ENCODE measurements at places on chromosomes 6 and 20.
A peak's percentile ranks its signal among the peaks of the same experiment; 100 is the strongest.

- DNase-seq = no peak
Observed at GRCh38 chr6:109879521-109879920, 98.6 kb upstream of the GPR6 start.

DNA sequence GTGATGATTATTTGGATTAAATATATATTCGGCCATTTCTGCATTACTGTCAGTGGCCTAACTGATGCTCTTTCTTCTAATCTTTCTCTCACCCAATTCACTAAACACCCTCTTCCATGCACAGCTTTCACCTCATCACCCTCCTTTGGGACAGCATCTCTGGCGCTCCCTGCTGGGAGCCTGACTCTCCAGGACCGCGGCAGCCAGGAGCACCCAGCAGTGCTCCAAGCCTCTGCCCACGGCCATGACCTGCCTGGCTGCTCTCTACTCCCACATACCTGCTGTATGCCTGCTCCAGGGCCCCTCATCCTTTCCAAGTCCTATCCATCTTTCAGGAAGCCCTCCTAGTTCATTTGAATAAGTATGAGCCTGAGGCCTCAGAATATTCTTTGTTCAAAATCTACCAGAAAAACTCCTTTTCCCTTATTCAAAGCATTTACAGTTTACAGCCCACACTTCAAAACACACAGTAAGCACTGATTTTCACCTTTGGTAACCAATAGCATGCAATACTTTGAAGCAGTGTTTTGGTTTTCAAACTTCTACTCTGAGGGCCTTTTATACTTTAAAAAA is 15.2 kb downstream of the CTCFL start:
- peak; percentile 61 for DNase-seq

GRCh38 chr6:138638604-138639003 is 135.0 kb upstream of the CCDC28A start:
- no peak for DNase-seq

GRCh38 chr20:23147964-23148730 is 62.0 kb upstream of the CD93 start:
- peak; percentile 16 for DNase-seq

DNA sequence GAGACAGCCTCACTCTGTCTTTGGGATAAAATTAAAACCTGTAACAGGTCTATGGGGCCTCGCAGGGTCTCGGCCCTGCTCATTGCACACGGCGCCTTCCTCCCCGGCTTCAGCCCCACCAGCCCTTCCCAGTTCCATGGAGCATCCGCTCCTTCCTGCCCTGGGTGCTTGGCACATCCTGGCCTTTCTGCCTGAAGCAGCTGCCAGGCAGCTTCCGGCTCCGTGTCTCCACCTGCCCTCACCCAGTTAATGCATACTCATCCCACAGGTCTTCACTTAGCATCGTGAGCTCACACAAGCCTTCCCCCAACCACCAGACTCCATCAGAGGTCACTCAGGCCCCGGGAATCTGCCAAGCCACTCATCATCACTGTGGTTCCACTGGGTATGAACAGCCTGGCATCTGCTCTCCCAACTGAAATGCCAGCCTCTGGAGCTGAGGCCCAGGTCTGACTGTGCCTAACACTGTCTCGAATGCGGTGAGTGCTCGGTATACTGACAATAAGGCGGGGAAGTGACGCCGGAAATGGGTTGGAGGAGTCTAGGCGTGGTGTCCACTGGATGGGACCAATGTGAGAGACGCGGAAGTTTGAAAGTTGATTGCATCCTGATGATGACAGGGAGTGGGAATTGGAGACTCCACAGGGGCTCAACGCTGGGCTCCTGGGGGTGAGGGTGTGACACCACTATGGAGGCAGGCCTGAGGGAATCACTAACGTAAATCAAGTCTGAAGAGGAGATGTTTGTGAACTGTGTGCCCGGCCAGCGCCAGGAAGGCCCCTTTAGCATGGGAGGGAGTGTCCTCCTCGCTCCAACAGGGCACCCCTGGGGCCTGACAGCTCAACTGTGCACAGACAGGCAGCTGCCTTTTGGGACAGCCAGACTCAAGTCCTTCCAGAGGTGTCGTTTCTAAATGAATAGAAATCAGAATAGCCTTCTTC is 245.8 kb downstream of the TTLL2 start:
- DNase-seq = peak; percentile 11

- no peak for DNase-seq
Observed at GRCh38 chr6:3426091-3426926, 30.5 kb downstream of the SLC22A23 start.

DNA sequence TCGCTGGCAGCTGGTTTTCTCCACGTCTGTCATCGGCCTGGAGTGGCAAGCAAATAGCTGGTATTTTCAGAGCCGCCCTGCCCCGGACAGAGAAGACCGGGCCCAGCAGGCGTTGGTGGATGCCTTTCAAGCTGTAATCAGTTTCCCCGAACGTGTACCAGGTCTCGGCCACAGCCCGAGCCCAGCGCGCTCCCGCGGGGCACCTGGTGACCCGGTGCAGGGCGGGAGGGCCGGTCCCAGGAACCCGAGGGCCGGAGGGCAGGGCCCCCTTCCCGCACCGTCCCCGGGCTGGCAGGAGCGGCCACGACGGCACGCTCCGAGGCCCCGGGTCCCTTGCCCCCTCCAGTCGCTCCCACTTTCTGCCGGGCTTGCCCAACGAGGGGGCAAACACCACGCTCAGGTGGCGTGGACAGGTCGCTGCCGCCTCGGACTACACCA is 348 bp upstream of the PYGB start:
- DNase-seq = peak; percentile 90

DNA sequence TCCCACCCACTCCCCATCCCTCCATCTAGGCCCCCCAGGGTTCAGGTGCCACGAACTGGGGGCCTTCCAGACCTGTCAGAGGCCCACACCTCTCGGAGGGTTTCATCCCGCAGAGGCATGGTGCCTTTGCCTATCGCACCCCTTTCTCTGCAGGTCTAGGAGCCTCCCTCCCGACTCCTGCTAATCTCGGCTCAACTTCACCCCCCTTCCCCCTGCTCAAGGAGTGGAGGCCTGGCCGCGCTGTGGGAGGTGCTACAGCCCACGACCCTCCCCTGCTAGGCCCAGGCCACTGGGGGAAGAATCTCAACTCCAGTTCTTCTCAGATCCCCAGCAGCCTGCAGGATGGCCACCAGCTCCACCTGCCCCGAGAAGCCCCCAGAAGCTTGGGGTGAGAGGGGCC is at the start of gene TULP1:
TULP1 (minus strand) TSS at position 157 of the 400 bp plus-strand sequence; CDS start at position 119, 38 bp downstream.
- no peak for DNase-seq

DNA sequence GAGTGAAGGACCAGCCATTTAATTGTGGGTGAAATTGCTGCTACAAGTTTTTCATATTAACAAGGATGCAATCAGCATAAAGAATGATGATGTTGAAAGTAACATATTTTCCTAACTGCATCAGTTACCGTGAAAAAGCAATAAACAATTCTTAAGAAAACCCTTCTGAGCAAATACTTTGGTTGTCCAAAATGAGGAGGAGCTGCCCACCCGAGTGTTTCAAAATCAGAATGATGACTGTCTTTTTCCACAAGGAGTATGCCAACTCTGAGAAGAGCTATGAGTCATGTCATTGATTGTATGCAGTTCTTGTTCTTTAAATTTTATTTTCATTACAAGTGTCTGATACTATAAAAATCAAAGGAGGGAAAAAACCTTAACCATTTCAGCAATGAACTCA is 470.5 kb downstream of the COL12A1 start:
- DNase-seq = no peak

DNA sequence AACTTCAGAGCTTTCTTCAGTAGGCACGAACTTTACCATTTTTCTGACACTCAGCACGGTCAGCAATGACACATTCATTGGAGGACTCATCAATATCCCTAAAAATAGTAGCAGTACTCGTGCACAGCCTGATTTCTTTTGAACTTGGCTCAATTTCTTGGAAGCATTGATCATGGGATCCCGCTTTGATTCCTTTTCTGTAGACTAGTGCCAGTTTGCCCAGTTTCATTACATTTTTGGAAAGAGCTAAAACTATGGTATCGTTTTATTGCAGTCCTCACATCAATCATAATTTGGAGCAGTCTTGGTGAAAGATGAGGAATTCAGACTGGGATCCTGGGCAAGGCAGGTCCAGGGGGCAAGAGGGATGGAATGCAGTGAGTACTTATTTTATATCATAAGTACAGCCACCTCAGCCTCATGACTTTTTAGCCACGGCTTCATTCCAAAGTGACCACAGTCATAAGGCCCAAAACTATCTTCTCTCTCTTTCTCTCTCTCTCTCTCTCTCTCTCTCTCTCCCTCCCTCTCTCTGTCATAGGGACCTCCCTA is 170.9 kb upstream of the AKAP12 start:
- DNase-seq = peak; percentile 6

DNA sequence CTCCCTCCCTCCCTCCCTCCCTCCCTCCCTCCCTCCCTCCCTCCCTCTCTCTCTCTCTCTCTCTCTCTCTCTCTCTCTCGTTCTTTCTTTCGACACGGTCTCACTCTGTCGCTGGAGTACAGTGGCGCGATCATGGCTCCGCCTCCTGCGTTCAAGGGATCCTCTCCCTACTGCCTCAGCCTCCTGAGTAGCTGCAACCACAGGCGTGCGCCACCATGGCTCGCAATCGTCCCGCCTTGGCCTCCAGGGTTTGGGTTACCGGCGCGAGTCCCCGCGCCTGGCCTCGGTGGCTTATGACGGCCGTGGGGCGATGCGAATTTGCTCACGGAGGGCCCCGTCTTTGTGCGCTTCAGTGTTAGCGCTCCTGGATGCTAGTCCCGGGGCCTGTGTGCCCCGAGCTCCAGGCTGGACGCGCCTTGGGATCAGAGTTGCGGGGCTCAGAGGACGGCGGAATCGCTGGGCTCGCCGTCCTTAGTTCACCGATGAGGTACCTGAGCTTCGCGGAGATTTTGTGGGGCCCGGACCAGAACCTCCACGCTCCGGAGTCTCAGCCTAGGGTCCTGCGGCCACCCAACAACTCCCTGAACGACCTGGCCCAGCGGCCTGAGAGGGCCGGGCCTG is 45.2 kb downstream of the MCUR1 start:
- DNase-seq = no peak

- DNase-seq = no peak
Observed at GRCh38 chr6:166587631-166588413, 1.3 kb upstream of the RAMACL start.

- no peak for DNase-seq
Observed at GRCh38 chr20:51930775-51931174, 128.5 kb upstream of the SALL4 start.

DNA sequence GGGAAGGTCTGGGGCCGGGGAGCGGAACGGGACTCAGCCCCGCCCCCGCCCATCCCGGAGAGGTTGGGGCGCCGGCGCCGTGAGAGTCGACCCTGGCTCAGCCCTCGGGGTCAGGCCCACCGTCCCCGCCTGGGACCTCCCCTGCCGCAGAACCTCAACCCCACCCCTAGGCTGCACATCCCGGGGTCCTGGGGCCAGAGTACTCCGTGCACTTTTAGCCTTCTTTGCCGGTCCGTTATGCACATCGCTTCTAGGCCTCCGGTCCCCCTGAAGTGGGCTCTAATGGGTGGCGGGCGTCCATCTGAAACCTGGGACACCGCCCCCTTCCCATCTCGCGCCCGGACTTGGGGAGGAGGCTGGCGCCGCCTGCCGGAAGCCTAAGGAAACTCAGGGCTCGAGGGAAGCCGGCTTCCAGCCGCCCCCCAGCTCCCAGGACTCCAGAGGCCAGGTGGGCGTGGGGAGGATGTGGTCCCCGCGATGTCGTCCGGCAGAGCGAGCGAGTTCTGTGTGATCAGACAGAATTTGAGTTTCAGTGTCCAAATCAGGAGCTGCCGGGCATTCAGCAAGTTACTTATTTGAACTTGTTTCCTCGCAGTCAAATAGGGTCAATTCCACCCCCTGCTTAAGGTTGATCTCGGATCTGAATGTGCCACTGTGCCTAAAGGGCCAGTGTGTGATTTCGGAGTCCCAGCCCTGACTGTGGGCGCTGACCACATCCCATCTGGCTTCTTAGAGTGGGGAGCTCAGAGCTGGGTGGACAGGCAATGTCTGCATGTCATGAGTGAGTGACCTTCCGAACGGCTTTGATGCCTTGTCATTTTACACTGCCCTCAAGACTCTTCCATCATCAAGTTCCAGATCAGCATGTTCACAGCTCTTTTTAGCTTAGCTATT is 47.6 kb downstream of the CPXM1 start:
- DNase-seq = peak; percentile 42

DNA sequence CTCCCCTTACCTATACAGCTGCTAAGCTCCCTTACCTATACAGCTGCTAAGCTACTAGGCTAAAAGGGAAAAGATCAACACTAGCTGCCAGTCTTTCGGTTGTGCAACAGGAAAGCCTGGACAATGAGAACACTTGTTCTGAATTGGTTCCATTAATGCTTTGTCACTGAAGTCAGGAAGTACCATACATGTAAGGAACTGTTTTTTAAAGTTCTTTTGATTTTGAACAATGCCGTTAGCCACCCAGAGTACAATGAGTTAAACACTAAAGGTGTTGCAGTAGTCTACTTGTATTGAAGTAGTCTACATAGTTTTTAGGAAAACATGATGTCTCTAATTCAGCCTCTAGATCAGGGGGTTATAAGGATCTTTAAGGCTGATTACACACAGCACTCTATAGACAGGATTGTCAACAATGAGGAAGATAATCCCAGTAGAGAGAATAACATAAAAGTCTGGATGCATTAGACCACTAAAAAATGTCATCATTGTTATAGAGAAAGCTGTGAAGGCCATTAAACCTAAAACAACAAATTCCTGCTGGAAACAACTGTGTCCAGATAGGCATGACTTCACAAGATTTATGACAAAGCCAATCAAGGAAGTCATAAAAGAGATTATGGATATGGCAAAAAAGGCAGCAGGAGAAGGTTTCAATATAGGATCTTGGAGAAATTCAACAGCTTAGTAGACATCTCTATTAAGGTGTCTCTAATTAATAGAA is 306.3 kb downstream of the PHF3 start:
- no peak for DNase-seq

Measured in colonic mucosa (tissue), 4 donors.